Endothelial cell (in vitro differentiated cells): ENCODE measurements at places on chromosomes 1 and 21.

DNA sequence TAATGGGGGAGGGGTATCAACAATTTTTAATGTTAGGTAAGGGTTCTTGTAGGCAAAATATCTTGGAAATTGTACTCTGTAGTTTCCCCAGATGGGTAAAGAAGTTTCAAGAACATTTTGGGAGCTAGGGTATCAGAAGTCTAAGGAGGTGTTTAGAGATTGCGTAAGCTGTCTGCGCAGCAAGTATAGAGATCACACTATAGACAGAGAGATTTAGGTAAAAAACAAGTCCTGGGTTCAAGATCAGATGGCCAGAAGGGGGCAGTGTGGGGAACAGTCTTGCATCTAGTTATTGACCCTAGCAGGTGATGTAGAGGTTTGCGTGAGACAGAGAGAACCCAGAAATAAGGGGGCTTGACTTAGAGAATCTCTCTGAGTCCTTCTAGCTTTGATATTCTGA is 80.8 kb downstream of the S1PR1 start:
- no peaks in the 10 kb centered on the region for H3K27me3 ChIP-seq
- no peaks in the 10 kb centered on the region for H3K36me3 ChIP-seq
- no peak overlapping the region for H3K27ac ChIP-seq
- no peaks in the 10 kb centered on the region for H3K4me1 ChIP-seq
- DNase-seq = no peak

DNA sequence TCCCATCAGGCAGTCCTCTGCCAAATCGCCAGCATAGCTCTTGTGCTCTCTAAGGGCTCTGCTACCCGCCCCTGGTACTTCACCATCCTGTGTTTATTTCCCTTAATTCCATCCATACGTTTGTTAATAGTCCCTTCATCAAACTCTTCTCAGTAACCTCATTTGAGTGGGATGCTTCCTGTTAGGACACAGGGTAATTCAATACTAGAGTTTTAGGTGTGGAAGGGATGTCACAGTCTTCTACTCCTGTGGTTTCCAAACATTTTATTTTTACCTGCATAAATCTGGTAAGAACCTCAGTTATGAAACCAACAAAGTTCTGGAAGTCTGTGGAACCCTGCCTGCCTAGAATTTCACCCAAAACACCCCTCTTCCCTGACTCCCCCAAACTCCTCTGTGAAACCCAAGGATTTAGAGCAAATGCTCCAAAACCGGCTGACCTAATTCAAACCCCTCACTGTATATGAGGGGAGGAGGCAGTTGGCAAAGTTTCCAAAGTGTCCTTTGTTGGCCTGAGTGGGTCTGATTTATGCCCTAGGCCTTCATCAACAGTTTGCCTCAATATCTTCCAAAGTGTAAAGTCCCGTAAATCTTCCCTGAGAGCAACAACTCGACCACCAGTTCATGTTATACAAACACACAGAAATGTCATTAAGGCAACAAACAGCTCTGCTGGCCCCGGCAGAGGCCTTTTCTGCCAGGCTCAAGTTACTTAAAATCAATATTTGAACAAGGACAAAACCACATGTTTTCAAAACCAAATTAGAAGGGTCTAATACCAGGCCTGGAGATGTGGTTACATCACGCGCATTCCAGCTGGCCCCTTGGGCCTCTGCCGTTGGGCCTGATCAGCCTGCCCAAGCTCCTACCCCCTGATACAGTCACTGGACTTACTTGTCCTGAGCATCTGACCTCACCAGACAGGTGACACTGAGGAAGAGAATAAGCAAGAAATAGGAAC is 82.4 kb upstream of the FGGY start:
- no peak for DNase-seq
- no peak overlapping the region for H3K27ac ChIP-seq
- no peak overlapping the region for H3K4me3 ChIP-seq
- H3K27me3 ChIP-seq = peaks cover 2% of the 10 kb centered on the region
- H3K4me1 ChIP-seq = no peaks in the 10 kb centered on the region

DNA sequence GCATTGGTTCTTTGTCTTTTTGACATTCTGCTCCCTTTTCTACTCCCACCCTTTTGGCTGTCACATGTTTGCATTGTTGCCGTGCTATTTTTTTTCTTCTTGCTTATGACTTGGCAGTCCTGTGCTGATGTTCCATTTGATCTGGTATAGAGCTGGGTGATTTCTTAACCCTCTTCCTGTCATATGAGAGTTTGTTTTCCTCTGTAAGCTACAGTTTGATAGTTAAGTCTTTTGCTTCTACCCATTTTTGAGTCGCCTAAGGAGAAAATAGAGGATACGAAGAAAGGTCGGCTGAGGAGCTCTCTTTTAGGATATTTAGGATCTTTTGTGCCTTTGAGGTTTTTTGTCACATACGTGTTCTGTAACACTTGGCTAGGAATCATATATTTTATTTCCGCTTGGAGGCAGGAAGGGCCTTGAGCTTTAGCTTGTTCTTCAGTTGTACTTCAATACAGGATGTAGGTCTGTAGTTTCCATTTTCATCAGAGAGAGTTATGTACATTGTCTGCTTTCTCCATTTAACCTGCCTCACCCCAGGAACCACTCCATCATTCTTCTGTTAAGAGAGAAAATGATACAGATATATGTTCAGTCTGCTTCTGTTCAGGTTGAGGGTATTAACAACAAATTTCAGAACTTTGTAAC is 150.7 kb downstream of the BACH1 start:
- H3K4me1 ChIP-seq = no peaks in the 10 kb centered on the region
- H3K4me3 ChIP-seq = no peak overlapping the region
- no peak overlapping the region for H3K27ac ChIP-seq
- H3K27me3 ChIP-seq = no peaks in the 10 kb centered on the region
- no peaks in the 10 kb centered on the region for H3K36me3 ChIP-seq

DNA sequence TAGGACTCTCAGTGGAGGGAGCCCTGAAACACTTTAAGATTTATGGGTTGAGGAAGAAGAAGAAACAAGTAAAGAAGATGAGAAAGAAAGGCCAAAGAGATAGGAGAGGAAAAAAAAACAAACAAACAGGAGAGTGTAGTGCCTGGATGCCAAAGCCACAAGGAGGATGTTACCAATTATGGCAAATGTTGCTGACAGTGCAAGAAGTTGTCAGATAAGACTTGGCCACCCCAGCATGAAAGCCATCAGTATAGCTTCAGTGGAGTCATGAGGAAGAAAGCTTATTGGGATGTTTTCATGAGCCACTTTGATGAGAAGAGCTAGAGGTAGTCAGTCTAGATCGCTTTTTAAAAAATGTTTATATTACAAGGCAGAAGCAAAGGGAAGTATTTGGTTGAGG is 380.2 kb upstream of the ADGRL4 start:
- DNase-seq = no peak
- no peak overlapping the region for H3K27ac ChIP-seq
- no peaks in the 10 kb centered on the region for H3K36me3 ChIP-seq

- DNase-seq = no peak
- no peak overlapping the region for H3K27ac ChIP-seq
- no peaks in the 10 kb centered on the region for H3K36me3 ChIP-seq
- no peaks in the 10 kb centered on the region for H3K27me3 ChIP-seq
These were observed 7.4 kb upstream of the SVBP start for GRCh38 chr1:42824481-42825035.

DNA sequence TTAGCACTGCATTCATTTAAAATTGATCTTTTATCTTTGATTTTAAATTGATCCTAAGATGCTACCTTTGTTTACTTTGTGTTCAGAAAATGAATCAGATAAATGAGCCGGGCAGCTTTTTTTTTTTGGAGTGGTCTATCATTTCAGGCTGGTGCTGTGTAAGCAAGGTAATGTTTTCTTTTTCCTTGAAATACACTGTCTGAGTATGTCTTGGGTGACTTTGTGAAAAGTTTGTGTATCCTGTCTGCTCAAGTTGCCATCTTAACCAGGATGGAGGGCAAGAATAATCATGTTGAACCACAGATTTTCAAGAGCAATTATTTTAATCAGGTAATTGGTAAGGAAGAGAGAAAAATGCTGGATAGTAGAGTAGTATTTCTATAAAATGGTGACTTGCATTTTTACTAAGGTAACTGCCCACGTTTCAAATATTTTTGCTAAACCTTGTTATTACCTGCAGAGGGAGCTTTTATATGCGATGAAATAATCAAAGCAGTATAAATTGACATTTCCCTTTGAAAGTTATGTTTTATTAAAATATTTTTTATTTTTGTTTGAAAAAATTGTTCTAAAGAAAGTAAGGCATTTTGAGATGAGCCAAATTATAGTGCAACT is 11.1 kb downstream of the ADGRL2 start:
- no peak for DNase-seq
- H3K27me3 ChIP-seq = no peaks in the 10 kb centered on the region
- no peaks in the 10 kb centered on the region for H3K36me3 ChIP-seq
- no peak overlapping the region for H3K4me3 ChIP-seq

DNA sequence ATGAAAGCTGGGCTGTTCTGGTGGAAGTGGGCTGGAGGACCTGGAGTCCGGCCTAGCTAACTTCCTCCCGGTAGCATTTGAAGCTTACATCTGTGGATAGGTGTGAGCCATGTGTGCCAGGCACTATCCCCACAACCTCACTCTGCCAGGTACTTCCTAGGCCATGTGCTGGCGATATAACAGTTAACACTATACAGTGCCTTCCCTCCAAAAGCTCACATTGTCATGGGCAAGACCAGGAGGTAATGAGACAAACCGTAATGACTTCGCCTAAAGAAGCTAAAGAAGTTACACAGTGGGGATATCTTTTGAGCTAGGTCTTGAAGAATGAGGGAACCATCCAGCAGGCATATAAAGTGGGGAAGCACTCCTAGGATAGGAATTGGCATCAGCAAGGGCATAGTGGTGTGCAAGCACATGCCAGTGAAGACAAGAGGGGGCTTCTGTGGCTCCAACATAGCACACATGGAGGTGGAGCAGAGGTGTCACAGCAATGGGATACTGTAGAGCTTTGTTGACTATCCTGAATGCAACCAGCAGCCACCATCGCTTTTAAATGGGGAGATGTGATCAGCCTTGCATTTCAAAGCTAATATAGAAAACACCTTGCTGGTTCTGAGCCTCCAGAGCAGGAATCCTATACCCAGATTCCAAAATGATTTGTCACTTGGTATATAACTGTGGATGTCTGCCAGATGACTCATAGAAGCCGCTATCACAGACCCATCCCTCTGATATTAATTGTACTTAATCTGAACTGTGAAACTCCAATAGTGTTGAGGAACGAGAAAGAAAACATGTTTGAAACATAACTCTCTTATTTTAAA is 466.3 kb downstream of the LMO4 start:
- H3K27me3 ChIP-seq = no peaks in the 10 kb centered on the region
- no peaks in the 10 kb centered on the region for H3K36me3 ChIP-seq
- peaks cover 4% of the 10 kb centered on the region for H3K4me1 ChIP-seq
- DNase-seq = no peak
- no peak overlapping the region for H3K4me3 ChIP-seq
